ENCODE measurements at places on chromosomes 5 and 9. TPM values are rescaled to one million over a fixed set of nuclear protein-coding genes. Genes with fewer than 3 reads are reported as not detected.
A peak's percentile ranks its signal among the peaks of the same experiment; 100 is the strongest.

- no peak for DNase-seq
These were observed 5.3 kb downstream of the NFX1 start for GRCh38 chr9:33295571-33295970.

- DNase-seq = no peak
These were observed 370.4 kb downstream of the GLIS3 start for GRCh38 chr9:3929345-3930047.

DNA sequence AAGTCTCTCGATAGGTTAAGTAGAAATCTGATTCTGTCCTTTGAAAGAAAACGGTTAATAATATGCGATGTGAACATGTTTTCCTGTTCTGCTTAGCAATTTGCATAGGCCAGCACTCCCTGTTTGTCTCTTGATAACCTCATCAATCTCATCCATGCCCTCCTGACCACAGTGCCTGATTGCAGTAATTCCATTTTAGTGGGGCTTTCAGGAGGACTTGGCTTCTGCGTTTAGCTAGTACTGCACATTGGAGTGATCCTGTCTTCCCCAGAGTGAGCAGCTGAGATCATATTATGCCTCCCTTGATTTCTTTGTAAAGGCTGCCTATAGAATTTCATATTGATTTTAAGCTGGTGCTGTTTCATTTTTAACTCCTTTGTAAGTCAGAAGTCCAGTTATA, 335.9 kb upstream of the ISL1 start:
- DNase-seq = no peak

GRCh38 chr9:9764821-9765220, 848.0 kb downstream of the PTPRD start:
- DNase-seq = peak; percentile 14

GRCh38 chr5:180315762-180316212, 23.9 kb upstream of the MAPK9 start:
- peak; percentile 63 for DNase-seq

DNA sequence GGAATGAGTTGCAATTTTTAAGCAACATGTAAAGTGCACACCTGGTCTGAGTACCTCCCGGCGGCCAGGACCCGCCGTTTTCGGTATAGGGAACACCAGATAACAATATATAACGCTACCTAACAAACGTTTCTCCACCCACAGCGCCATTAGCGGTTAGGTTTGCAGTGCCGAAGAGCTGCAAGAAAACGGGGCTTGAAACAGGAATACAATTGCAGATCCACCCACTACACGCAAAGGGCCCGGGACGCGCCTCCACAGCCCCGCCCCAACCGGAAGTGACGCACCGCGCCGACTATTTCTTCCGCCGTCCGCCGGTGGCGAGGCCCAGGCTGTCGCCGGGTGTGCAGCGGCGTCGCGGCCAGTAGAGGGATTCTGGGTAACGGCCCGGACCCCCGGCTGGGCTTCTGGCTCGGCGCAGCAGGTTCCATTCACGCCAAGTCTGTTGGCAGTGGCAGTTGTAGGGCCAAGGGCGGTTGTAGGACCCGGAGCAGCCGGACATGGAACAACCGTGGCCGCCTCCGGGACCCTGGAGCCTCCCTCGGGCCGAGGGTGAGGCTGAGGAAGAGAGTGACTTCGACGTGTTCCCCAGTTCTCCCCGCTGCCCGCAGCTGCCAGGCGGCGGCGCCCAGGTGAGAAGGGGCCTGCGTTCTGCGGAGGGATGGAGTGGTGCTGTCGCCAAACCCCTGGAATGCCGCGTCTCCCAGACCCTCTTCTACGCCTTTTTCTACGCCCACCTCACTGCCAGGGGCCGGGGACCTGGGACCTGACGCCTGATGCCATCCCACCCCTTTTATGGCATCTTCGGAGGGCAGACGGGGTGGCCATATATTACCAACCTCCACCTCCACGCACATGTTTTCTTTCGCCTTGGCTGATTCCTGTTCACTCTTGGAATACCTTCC, at the start of gene CDC37L1:
CDC37L1 (plus strand) TSS at position 302 of the 905 bp plus-strand sequence; CDS start at position 501, 199 bp downstream.
- peak; percentile 95 for DNase-seq

FOXD4L5 gene
- total RNA-seq = under 0.01 TPM

PDLIM7 gene
- 91.4 TPM for total RNA-seq

GRCh38 chr5:134574521-134574920, 49.1 kb downstream of the JADE2 start:
- no peak for DNase-seq

DNA sequence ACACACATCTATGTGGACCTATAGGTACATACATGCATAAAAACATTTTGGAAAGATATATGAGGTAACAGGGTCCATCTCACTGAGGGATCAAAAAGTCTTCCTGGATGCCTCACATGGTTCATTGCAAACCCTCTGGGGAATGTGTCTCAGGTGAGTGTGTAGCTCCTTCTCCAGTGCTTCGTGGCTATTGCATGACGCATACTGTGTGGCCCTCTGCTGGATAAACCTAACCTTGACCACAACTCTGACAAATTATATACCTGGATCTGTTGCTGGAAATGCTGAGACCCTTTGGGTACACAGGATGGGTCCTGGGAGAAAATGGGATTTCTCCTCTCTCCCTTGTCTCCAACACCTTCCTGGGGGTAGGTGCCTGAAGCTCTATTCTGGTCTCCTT, 91.9 kb downstream of the JAKMIP2 start:
- no peak for DNase-seq
